D341Med (cell line): ENCODE measurements at places on chromosomes 2 and 18.

DNA sequence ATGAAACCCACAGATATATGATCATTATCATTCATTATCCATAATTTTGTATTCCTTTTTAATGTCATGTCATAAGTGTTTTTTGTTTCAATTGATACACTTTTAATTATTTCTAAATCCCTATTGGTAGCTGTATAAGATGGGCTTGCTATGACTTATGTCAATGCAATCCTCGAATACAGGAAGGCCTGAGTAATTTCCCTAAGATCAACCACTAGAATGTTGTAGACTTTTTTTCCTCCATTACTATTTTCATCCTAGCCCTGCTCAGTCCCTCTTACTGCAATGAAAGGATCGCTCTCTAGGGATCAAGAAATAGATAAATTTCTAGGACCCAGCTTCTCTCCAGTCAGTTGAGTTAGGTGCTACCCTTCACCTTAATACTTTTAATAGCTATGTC, 186.3 kb downstream of the KCNE4 start:
- DNase-seq: no peak

DNA sequence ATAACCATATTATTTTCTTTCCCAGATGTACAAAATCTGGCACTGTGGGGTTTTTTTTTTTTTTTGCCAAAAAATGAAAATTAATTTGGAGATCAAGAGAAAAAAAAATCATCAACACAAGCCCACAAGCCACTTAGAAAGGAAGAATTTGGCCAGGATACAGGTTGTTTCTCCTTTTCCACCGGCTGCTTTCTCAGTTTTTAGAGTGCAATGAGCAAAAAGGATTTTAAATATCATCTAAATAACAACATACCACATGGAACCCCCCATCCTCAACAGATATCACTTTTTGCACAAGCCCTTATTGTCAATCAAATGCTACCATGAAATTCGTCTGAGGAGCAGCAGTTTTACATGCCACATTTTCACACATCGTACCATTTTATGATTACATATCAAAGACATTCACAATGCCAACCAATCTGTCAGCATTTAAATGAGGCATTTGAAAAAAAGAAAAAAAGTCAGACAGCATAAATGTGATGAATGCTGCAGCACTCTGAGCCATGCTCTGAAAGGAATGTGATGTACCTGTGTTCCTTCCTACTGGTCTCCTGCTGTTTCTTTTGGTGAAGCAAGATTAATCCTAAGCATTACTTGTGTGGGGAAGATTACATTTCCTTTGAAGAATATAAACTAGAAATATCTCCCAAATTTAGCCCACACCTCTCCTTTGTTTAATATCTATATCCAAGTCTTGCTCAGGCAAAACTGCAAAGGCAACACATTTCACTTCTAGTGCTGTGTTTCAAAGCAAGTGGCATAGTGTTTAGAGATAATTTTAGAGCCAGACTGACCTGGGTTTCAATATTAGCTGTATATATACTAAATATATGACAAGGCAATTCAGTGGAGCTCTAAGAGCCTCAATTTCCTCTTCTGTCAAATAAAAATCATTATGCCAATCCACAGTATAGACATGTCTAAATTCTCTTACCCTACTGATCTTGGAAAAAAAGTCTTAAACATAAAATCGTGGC, 391.3 kb downstream of the CMPK2 start:
- no peak for DNase-seq

GRCh38 chr2:186560254-186560653, 29.6 kb upstream of the ITGAV start:
- no peak for DNase-seq

DNA sequence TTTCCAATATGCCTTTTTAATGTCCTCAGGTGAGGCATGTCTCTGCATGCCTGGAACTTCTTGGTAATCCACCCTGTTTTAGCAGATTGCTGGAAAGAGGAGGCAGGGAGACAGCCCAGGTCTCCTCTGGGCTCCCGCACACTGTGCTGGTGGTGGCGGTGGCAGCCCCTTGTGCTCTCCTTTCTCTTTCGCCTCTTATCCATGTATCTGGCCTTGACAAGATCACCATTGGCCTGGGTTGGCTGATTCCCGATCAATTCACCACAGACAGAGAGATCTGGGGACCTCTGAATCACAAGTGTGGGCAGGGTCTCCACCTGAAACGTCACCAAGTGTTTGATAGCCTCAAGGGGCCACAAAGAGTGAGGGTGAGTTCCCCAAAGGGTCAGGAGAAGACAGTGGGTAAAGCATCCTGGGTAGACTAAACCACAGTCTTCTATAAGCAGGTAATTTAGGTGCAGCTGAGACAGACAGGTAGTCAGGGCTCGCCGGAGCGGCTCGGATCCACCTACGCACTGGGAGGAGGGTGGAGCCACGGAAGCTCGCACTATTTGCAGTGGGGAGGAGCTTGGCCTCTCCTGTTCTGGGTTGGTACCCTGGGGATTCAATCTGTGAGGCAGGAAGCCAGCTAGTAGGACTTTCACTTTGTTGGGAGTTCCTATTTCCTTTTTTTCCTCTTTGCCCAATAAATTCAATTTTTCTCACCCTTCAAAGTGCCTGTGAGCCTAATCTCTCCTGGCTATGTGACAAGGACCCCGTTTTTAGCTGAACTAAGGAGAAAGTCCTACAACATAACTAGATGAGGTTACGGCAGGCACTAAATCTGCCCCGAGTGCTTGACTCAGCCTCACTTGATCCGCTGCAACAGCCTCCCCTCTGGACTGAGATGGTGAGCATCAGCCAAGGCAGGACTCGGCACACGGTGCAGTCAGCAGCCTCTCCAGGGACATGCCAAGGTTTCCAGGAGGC, 57.6 kb downstream of the SLC4A3 start:
- DNase-seq: peak; percentile 36
